MCF 10A (cell line): ENCODE measurements at places on chromosomes 7 and 10.
A peak's percentile ranks its signal among the peaks of the same experiment; 100 is the strongest.

DNA sequence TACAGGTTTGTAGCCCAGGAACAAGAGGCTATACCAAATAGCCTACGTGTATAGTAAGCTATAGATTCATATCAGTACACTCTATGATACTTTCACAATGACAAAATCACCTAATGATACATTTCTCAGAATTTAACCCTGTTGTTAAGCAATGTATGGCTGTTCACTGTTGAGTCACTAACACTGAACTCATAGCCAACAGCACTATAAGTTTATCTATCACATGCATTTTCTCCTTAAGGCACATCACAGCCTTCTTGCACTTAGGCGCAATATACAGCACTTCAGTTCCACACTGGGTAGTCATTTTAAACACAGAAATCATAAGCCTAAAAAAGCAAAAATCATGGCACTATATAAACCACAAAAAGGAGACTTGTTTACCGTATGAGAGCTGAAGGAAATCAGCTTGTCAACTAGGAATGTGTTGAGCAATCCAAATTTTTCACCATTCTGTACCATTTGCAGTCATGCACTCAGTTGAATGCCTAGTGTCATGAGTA, 45.6 kb downstream of the ZNF438 start:
- DNase-seq, result peak; percentile 72

GRCh38 chr7:118312966-118313365, 88.5 kb downstream of the ANKRD7 start:
- DNase-seq, result no peak

- no peak for DNase-seq
Measured at GRCh38 chr10:123241391-123242141, 87.4 kb downstream of the BUB3 start.

GRCh38 chr10:103843854-103844570, 11.4 kb downstream of the SH3PXD2A start:
- DNase-seq, result no peak

- DNase-seq, result no peak
Measured at GRCh38 chr7:78448911-78449310, 650.3 kb downstream of the PHTF2 start.

DNA sequence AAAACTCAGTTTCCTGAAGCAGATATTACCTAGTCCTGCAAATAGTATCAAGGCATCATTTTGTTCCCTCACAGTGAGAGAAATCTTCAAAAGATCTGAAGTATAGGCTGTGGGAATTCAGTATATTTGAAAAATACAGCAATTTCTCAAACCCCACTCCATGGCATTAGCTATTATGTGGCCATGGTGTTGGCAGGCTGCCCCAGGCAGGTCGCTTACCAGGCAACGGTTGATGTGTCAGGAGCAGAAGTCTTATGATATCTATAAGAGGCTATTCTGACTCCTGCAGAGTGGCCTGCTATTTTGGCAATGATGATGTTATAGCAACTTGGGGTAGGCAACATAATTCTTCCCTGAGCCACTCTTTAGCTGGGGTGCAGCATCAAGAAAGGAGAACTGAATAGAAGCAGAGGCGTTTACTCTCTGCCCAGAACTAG, 187.9 kb downstream of the PLXDC2 start:
- DNase-seq, result peak; percentile 52

DNA sequence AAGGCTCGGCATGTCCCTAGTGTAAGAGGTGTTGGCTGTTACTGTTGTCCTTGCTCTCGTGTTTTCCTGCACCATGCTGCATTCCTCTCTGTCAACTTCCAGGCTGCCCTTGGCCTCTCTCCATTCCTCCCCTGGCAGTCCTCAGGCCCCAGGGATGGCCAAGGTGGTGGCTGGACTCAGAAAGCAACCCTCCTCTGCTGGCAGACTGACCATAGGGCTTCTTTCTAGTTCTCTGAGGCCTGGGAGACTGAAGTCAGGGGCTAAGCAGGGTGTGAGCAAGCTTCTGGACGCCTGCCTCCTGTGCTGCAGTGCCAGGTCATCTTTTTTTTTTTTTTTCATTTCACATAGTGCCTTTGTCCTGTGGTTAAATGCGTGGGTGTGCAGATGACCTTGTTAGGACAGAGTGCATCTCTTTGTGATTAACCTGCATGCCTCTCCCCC, 72.0 kb downstream of the GOLGA7B start:
- peak; percentile 26 for DNase-seq

DNA sequence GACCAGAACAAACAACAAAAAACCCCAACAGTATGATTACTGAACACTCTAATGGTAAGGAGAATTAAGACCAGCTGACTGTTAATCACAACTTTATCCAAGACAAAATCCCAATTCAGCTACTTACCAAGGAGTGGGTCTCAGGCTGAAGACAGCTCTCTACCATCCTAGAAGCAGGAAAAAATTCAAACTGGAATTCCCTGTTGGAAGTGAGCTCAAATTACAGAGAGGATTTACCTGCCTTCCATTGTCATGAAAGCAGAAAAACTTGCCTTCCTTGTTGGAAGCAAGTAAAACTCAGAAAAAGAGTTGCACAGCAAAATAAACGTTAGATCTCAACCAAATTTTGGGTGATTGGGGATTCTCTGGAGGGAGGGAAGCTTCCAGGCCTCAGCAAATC, 20.9 kb downstream of the SPAM1 start:
- DNase-seq, result no peak

DNA sequence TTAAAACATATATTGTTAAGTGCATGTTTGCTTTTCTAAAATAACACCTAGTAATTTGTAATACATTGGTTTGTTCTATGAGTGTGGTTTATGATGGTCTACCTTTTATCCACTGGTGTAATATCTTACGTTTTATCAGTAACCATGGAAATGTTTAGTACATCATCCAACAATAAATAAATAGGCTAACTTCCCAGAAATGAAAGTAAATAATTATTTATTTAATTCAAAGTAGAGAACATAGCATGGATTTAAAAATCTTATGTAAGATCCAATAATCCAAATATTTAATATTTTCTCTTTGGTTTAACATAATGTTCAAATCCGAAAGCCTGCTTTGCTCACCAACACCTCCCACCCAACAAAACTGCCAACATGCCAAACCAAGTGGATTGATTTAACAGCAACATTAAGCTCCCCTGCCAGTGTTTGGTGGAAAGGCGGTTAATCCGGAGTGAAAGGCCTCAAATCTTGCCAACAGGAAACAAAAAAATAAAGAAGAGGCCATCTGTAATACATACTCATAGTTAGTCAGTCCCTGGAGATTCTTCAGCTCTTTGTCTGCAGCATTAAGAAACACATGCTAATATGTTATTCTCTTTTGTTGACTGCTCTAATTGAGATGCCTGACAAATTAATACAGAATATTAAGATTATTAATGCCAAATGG, 897.8 kb downstream of the CNTNAP2 start:
- DNase-seq, result no peak

DNA sequence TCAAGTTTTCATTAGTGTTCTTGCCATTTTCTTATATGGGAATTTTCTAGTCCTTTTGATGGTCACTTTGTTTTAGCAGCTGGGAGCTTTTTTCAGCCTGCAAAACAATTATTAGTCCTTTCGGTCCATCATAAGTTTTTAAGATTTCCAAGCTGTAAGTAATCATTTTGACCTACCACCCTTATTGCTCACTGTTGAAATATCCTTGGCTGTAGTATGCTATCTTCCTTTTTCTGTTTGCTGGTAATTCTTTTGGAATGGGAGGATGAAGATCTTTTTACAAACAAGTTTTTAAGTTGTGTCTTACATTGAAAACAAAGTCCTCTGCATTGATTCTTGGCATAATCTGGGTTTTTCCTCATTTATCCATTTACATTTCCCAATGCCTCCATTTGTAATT, 24.0 kb downstream of the BZW2 start:
- no peak for DNase-seq

DNA sequence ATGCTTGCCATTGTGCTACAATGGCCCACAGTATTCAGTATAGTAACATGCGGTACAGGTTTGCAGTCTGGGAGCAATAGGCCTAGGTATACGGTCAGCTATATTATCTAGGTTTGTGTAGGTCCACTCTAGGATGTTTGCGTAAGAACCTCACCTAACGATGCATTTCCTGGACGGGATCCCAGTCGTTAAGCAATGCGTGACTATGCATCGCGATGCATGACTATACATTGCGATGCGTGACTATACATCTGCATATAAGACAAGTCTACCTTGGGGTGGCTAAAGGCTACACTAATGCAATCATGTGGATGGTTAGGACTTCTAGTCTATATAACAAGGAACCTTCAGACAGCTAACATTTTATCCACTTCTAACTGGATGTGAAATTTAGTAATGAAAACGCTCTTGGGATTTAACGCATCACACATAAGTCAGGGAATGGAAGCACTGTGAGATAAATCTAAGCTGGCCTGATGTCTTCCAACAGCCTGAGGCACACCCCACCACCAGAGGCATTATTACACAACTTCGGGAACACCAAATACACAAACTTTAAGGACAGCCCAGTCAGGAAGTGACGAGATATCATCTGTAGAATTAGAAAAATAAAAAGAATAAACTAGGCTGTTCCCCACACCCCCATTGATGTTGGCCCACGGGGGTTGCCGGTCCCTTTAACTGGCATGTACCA, 9.2 kb downstream of the GNA12 start:
- peak; percentile 88 for DNase-seq

DNA sequence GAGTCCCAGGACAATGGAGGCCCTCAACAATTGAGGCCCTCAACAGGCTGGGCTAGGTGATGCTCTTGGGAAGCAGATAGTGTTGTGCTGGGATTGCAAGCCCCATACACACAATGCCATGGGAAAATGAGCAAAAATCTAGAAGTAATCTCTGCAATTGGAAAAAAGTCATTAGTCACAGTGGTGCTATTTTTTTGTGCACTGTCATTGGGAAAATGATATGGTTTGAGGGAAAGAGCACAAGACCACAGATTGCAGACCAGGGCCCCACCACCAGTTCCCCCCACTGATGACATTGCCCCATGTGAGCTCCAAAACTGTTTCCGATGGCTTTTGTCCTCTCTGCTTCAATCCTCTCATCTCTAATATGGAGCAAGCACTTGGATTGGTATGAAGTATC, 1.9 kb downstream of the KCTD7 start:
- no peak for DNase-seq

- DNase-seq, result peak; percentile 9
Measured at GRCh38 chr7:44617225-44617890, 10.9 kb downstream of the OGDH start.

DNA sequence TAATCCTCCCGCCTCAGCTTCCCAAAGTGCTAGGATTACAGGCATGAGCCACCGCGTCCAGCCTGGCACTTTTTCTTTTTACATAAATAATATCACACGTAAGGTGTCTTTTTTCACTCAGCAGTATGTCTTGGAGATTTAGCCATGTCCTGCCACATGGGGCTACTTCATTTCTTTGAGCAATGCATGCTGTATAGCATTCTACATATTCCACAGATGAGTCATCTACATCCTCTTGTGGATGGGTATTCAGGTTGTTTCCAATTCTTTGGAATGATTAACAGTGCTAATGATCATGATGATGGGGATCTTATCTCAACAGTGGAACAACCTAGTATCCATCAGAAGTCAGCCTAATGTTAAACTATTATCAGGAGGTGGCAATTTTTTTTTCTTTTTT, 50.8 kb downstream of the ZNF503 start:
- DNase-seq, result peak; percentile 38

GRCh38 chr10:129328546-129328945, 138.5 kb upstream of the MGMT start:
- peak; percentile 86 for DNase-seq

GRCh38 chr7:12303495-12303894, 92.4 kb downstream of the TMEM106B start:
- DNase-seq, result peak; percentile 61

GRCh38 chr7:120615703-120616102, 242.2 kb downstream of the TSPAN12 start:
- no peak for DNase-seq

GRCh38 chr7:107201795-107202450, 33.1 kb downstream of the HBP1 start:
- peak; percentile 50 for DNase-seq

GRCh38 chr10:28840971-28841370, 163.7 kb downstream of the BAMBI start:
- no peak for DNase-seq

GRCh38 chr7:16460789-16461493, 4.6 kb downstream of the SOSTDC1 start:
- DNase-seq, result no peak

- no peak for DNase-seq
Measured at GRCh38 chr10:63221950-63222349, 88.8 kb downstream of the NRBF2 start.

- DNase-seq, result no peak
Measured at GRCh38 chr7:122972056-122972455, 23.4 kb downstream of the TAS2R16 start.

- DNase-seq, result no peak
Measured at GRCh38 chr7:155464948-155465739, 7.2 kb downstream of the EN2 start.

DNA sequence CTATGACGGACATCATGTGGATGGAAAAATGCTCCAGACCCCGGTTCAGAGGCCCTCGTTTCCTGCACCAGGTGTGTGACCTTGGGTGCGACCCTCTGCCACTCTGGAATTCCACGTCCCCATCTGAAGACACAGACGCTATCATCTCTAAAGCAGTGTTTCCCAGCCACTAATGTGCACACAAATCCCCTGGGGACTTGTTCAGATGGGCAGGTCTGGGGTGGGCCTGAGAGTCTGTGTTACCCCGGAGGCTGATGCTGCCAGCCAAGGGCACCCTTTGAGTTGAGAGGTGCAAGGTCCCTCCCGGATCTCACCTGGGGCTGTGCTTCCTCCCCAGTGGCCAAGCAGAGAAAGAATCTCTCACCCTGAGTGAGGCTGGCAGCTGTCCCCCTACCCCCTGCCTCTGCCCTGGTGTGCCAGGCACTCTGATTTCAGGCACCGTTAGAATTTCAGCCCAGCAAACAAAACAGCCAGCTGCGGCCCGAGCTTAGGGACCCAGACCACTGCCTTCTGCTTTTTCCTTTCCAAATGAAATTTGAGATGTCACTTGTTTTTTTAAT, 90.0 kb downstream of the SLIT1 start:
- no peak for DNase-seq

DNA sequence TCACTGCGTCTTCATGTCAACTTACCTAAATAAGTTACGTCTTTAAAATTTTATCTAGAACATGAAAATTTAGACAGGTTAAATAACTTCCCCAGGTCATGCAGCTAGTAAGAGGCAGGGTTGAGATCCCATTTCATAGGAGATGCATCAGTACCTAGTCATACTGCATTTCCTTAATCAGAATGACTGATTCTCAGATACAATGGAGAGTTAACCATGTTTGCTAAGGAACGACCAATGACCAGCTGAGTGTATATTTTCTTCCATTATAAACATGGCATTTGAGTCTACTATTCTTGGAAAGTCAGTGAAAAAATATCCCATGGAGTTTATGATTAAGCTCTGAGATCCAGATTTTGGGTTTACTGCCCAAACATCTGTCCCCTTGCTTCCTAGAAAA, 39.6 kb downstream of the ENTPD1 start:
- no peak for DNase-seq

DNA sequence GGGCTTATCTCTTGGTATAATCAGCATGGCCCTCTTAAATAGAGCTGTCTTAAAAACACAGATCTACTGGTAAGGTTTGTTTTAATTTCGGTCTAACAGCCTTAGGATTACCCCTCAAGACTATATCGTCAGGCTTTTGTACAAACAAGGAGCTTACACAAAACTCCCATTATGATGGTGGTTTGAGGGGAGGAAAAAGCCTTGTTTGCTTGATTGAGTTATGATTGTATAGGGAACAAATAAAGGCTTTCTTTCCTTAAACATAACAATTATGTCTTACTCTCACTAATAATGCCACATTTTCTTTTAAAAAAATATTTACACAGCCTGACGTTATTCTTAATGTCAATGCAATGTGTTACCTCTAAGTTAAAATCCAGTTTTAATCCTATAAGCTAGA, 188.8 kb upstream of the TCF7L2 start:
- DNase-seq, result no peak

- DNase-seq, result no peak
Measured at GRCh38 chr10:71698737-71699136, 20.8 kb downstream of the C10orf105 start.
